ENCODE measurements at places on chromosomes 4 and X.

DNA sequence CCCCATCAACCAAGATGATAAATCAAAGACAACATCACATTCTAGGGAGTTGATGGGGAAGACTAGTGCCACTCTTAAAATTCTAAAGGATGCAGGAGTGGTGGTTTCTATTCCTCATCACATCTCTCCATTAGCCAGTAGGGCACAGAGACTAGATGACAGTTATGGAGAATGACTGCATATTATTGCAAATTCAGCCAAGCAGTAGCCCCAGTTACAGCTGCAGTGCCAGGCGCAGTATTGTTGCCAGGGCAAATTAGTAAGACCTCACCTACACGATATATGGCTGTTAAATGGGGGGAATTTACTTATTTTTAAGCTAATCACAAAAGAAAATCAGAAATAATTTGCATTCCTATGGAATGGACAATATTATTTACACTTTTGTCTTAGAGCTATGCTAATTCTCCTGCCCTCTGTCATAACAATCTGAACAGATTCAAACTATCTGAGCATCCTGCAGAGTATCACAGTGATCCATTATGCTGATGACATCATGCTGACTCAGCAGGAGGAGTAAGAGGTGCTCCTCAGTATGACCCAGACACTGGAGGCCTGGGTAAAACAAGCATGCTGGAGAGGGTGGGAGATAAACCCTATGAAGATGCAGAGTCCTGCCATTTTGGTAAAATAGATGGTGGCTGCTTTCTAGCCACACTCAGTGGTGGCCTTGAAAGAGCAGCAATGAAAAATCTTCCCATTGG is 24.7 kb downstream of the ETNPPL start:
- no peak for DNase-seq

DNA sequence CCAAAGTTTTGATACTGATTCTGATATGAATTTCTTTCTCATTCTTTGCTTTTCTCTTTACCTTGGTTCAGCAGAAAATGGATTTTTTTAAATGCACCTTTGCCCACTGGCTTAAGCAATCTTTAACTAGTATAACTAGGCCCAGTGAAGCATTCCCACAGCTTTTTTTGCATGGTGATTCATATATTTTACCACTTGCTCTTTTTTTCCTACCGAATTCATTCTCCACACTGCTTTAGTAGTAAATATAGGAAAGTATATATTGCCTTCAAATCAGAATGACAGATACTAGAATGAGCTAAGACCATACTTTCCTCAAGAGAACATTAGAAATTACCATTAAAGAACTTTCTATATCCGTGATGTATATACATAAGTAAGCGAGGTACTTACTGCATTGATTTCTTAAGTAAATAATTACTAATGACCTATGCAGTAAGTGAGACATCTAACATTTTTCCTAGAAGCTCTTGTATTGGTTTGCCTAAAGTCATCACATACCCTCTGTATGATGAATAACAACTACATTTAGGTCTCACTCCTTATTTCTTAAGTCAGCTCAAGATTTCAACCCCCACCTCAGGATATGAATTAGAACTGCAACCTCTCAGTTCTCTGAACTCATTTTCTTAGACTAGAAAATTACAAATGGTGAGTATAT is 44.2 kb downstream of the SLC4A4 start:
- no peak for DNase-seq

DNA sequence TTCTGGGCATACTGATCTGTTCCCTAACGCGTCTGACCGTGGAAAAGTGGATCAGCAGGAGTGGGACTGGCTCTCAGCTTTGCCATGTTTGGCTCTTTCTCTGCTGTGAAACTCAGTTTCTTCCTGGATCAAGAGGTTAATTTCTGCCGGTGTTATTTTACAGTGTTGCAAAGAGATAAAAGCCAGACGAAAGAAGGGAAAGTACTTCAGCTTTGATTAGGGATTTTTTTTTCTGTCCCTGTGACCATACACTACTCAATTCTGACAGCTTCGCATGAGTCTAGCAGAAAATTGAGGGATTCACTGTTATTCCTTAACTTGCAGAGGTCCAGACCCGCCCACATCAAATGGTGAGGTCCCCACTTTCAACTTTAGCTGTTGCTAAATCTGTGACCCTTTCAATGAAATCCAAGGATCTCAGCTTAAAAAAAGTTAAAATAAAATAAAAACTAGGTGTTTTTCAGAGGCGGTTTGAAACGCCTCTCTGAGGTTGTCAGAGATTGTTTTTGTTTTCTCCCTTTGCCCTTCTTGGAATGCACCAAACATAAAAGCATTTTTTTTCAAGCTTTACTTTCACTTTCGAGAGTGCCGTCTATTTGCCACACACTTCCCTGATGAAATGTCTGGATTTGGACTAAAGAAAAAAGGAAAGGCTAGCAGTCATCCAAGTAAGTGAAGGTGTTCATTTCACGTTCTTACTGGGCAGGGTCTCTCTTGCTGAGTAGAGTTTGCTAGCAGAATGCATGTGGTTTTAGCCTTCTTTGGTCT is at the start of gene TLR3:
Gene TLR3, plus strand, starts transcription at position 576 of the 768 bp plus-strand sequence. CDS start 7,464 bp downstream, outside the sequence.
- no peak for DNase-seq

- no peak for DNase-seq
These were observed 169.9 kb upstream of the HS3ST1 start for GRCh38 chr4:11598591-11598990.

DNA sequence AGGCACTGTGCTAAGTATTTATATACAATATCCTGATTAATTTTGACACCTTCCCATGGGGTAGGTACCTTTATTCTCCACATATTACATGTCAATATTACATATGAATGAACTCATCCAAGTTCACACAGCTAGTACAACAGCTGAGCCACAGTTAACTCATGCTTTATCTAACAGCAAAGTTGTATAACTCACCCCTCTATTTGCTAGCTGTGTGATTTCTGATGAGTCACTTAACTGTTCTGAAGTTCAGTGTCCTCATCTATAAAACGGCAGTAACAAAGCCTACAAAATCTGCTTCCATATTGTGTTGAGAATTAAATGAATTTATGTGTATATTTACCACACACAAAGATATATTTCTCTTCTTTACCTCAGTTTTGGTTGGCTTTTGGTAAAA is 48.2 kb upstream of the KDR start:
- no peak for DNase-seq

DNA sequence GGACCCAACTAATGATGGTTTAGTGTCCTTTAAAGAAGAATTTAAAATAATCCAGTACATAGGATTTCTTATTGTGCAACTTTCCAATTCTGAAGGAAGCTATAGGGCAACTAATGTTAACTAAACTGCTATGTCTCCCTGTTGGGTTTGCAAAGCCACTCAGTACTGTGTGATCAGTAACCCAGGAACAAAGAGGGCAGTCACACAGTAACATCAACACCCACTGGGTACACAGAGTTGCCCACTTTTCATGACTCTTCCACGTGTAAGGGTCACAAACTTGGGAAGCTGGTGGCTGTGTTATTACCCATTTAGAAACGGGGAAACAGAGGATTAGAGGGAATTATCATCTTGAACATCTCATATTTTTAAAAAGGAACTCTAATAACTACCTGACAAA is 555.0 kb upstream of the DIPK2B start:
- no peak for DNase-seq

GRCh38 chr4:40918330-40918729 is 168.6 kb downstream of the NSUN7 start:
- DNase-seq: no peak

GRCh38 chr4:95263391-95263790 is 285.4 kb downstream of the UNC5C start:
- no peak for DNase-seq

GRCh38 chr4:176545872-176546271 is 226.1 kb downstream of the SPCS3 start:
- DNase-seq: no peak

DNA sequence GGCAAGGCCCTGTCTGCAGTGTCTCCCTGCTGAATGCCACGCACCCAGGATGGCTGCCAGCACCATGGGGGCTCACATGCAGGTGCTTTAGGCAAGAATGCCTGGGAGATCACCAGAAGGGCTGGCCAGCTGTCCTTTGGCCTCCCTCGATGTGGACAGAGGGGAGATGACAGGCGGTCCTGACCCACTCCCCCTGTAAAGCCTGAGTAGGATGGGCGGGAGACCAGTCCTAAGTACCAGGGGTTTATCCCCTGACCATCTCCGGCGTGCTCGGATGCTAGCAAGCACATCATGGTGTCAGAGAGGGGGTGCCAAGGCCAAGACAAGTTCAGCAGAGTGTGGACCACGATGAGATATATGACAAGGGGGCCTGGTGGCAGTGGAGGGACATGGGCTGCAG is 5.3 kb downstream of the PDZD4 start:
- no peak for DNase-seq

GRCh38 chr4:86441175-86441936 is 81.5 kb upstream of the MAPK10 start:
- no peak for DNase-seq

DNA sequence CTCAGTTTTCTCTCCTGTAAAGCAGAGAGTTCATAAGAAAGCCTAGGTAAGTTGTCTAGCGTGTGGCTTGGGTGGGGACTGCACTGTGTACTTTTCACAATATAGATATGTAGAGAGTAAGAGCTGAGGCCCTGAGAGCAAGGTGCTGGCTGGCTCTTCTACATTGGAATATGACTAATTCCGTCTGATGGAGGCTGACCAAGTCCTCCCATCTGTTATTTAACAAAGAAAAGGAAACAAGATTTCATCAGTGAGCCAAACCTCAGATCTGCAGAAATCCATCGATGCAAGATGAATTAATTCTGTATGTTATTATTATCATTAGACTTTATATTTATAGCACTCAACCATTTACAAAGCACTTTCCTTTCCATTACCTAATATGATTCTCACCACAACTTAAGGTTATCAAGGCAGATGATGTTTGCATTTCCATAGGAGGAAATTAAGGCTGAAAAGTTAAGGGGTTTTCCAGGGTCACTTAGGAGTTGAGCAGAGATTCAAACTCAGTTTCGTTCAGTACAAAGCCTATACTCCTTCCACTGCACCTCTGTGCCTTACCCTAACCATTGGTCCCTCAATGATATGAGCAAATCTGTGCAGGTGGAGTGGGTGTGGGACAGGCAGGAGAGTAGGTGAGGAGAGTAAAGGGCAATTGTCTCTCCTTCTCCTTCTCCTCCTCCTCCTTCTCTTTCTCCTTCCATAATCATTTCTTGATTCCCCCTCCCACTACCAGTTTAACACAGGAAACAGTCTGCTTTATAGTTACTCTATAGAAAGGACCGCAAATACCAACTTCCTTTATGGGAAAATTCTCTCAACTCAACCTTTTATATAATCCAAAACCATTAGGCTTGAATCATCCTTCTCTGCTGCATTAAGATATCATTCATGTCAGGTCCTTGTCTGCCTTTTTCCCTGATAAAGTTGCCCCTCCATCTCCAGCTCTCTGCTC is 27.6 kb upstream of the SRD5A3 start:
- no peak for DNase-seq

GRCh38 chr4:1297023-1297395 is 7.3 kb downstream of the MAEA start:
- DNase-seq: no peak

DNA sequence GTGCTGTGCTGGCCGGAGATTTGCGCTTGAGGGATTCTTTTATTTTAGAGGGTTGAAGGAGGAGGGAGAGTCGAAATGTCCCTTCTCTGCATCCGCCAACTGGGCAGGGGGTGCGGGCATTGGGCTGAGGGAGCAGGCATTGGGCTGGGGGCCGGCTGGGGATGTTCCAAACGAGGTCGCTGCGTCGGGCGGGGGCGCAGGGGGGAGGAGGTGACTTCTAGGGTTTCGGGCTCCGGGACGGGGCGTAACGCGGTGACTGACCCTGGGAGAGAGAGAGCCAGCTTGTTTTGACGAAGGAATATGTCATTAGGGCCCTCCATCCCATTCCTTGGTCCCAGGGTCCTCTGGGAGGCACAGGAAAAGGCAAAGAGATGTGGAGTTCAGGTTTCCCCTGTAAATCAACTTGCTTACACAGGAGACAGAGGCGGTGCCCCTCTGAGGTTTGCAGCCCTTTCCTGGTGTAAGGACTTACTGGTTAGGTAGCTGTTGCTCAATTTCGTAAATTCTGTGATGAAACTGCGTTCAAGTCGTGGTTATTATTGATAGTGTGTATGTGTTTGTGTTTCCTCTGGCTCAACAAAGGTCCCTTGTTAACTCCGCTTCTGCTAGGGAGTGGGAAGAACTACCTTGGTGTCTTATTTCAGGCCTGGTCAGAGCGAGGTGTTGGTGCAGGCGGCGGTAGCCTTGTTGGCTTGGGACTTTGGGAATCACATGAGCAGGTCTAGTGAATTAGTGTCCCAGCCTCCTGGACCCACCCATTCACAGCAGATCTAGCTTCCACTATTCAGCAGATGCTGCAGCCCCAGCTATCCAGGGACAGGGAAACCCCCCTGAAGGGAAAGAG is 716 bp downstream of the FHIP1A start:
- DNase-seq: no peak

DNA sequence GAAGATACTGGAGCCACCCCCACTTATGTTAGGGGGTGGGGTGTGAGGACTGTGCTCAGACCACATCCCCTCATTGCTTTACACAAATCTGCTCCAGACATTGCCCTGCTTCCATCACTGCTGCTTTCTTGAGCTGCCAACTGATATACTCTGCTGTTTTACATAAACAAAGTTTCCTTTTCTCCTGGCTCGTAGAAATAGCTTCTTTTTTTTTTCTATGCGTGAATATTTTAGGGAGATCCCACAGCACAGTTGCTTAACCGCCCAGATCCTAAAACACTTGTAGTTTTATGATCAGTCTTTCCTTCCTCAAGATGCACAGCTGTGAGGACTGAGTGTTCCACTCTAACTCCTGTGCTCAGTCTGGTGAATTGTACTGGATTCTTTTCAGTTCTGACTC is 768.4 kb downstream of the PCDH18 start:
- no peak for DNase-seq

DNA sequence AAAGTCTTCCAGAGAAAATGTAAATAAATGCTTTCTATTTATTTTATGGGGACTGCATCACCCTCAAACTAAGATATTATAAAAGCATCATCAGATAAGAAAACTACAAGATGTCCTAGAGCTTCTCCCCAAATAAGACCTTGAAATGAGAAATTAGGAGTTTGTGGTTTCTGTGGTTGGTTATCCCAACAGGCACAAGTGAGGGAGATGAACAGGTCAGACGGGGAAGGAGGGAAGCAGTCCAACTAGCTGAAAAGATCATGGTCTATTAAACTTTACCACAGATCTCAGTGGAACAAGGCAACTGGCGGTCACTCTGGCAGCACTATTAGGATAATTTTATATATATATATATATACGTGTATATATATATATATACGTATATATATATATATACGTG is 319.3 kb upstream of the GRID2 start:
- DNase-seq: no peak
